ENCODE measurements at places on chromosomes 5 and 9.

DNA sequence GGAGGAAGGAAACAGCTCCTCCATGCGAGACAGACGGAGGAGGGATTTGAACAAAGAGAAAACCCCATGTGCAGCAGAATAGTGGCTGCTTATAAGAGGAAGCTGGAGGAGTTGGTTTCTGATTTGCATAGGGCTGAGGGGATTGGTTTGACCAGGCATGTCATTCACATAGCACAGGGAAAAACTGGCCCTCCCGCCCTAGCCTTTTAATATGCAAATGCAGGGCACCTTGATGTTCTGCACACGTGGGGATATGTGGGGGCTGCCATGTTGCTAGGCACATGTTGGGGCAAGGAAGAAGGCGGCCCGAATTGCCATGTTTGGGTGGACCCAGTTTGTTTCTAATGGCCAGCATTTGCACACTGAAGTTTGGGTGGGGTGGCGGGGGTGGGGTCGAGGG lies 42.2 kb downstream of the OSMR start:
- no peak for DNase-seq

DNA sequence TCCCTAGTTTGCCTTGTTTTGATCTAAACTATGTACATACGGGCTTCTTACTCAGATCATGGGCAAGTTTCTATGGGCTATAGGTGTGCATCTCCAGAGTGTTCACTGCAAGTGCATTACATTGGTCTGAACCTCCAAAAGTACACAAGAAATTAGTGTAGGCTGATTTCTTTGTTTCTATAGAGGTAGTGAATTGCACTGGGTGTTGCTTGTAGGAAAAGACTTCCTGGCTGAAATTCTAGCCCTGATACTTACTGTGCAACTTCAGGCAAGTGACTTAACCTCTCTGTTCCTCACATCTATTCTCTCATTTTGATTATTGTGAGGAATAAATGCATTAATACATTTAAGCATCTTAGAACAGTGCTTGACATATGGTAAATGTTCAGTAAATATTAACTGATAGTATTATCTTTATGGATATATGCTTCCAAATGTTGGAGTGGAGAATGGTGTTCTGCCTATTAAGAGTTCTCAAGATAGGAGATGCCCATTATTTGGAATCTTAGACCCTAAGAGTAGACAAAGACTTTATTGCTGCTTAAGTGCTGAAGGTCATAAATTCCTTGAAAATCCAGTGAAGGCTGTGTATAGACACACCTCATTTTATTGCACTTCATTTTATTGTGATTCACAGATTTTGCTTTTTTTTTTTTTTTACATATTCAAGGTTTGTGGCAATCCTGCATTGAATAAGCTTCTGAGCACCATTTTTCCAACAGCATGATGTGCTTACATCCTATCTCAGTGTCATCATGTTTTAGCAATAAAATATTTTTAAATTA lies 38.4 kb upstream of the TLR4 start:
- no peak for DNase-seq

DNA sequence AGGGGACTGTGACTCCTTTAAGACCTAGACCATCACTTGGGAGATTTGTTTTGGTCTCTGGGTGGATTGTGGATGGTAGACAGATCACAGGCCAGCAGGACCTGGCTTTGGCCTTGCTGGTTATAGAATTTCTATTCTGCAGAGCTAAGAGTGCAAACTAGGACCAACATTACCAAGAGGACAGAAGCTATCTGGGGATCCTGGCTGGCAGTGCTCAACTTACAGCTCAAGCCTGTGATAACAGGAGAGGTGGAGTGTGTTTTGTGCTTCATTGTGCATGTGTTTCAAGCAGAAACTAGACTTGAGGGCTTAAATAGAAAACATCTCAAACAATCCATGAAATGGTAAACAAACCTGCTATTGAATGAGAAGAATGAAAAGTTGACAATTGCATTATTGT lies 106.7 kb downstream of the ZNF462 start:
- DNase-seq = no peak

- no peak for DNase-seq
Measured at GRCh38 chr5:65108786-65109743, 340.3 kb downstream of the CWC27 start.

- no peak for DNase-seq
Measured at GRCh38 chr9:129440435-129441186, 180.3 kb downstream of the C9orf50 start.

- no peak for DNase-seq
Measured at GRCh38 chr5:96001262-96001661, 39.6 kb upstream of the ELL2 start.

DNA sequence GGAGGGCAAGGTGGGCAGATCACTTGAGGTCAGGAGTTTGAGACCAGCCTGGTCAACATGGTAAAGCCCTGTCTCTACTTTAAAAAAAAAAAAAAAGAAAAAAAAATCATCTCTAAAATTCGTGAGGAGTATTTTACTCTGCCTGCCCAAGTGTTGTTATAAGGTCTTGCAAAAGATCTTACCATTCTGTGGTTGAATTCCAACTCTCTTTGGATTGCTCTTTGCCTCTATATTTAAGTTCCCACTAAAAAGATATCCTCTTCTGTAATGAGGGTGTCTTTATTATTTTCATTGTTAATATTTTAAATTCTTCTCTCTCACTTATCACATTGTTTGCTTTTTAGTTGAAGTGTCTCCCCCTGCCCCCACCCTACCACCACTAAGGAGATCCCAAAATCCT lies 33.4 kb downstream of the CREBRF start:
- DNase-seq = no peak

GRCh38 chr9:26682796-26683496 lies 209.7 kb downstream of the CAAP1 start:
- peak; percentile 46 for DNase-seq

- no peak for DNase-seq
Measured at GRCh38 chr9:129064499-129064908, 16.4 kb upstream of the DOLPP1 start.

- DNase-seq = no peak
Measured at GRCh38 chr9:99357575-99357974, 135.5 kb downstream of the SEC61B start.

DNA sequence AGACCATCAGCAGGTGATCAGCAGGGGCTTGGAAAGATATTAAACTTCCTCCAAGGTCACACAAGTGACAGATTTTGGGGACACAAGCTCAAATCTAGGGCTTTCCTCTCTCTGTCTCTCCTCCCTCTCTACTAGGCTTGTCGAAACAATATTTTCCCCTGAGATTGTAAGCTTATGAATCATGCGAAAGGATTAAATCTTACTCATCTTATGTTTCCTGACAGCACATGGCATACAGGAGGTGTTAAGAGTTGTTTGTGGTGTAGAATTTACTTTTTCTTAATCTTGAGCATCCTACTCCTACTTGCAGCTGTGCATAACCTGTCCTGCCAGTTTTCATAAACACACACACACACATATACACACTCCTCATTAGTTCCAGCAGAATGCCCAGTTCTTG lies 186.3 kb downstream of the MARCHF11 start:
- DNase-seq = no peak

DNA sequence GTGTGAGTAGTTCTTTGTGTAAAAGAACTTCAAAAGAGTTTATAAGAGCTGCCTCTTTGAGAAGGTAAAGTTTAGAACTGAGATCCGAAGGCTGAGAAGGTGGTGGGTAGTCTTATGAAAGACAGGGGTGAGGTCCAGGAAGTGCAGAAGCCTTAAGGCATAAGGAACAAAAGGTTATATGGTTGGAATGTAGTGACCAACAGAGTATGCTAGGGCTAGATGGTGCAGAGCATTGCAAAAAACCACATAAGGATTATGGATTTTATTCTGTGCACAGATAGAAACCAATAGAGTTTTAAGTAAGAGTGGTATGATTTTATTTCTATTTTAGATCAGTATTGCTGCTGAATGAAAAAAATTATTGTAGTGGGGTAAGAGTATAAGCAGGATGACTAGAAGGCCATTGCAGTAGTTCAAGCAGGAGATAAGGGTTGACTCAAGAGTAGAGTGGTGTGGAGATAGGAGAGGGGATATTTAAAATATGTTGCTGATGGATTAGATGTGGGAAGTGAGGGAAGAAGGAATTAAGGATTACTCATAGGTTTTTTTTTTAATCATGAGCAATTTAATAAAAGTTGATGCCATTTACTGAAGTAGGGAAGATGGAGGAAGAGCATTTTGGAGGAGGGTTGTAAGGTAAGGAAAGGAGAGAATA lies 3.7 kb downstream of the RECK start:
- no peak for DNase-seq

- no peak for DNase-seq
Measured at GRCh38 chr9:133677126-133678010, 41.2 kb downstream of the DBH start.

DNA sequence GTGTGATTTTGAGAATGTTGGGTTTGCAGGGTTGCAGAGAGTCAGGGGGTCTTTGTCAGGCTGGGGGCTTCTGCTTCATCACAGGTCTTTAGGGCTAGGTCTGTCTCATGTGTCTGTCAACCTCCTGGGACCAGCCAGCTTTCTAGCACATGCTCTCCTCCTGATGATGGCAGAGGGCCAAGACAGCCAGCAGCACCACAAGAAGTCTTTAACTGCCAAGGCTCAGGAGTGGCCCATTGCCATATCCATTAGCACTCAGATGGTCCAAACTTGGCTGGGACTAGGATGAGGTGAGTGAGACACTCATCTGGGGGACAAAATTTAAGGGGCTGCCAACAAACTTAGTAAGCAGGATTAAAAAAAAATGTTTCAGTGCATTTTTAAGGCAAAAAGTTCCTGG lies 384.2 kb upstream of the CDH10 start:
- no peak for DNase-seq

DNA sequence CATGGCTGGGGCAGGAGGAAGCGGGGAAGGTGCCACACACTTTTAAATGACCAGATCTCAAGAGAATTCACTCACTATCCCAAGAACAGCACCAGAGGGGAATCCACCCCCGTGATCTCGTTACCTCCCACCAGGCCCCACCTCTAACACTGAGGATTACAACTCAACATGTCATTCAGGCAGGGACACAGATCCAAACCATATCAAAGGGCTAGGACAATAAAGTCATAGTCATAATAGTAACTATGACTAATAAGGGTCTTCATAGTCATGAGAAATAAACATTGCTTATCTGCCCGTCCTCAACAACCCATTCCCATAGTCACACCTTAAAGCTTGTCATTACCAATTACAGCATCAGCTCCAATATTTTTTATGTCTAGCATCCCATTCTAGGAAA lies 65.3 kb upstream of the SMC2 start:
- no peak for DNase-seq

GRCh38 chr5:126975796-126976195 lies 54.6 kb downstream of the MARCHF3 start:
- no peak for DNase-seq

- DNase-seq = no peak
Measured at GRCh38 chr5:132456296-132456986, 34.1 kb downstream of the IRF1 start.

GRCh38 chr9:89312222-89312571 lies 1.2 kb downstream of the CKS2 start:
- DNase-seq = no peak

GRCh38 chr5:32283539-32284377 lies 29.0 kb downstream of the MTMR12 start:
- DNase-seq = no peak

- no peak for DNase-seq
Measured at GRCh38 chr5:1005249-1005851, 3.3 kb upstream of the NKD2 start.

DNA sequence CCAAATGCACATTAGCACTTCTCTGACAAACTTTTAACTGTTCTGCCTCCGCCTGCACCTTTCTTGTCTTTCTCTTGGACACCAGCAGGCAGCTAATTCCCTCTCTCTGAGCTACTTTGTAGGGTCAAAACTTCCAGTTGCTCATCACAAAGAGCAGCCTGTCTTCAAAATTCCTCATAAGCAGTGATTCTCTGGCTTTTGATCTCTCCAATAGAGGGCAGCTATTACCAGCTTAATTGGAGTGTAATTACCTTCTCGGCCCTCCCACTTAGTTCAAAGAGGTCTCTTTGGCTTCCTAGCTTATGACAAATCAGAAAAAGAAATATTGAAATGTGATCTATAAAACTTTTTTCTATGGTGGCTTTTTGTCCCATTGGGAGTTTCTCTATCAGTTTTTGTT lies 43.6 kb upstream of the RAD23B start:
- no peak for DNase-seq

GRCh38 chr9:5510989-5511388 lies 658 bp downstream of the PDCD1LG2 start:
- no peak for DNase-seq

DNA sequence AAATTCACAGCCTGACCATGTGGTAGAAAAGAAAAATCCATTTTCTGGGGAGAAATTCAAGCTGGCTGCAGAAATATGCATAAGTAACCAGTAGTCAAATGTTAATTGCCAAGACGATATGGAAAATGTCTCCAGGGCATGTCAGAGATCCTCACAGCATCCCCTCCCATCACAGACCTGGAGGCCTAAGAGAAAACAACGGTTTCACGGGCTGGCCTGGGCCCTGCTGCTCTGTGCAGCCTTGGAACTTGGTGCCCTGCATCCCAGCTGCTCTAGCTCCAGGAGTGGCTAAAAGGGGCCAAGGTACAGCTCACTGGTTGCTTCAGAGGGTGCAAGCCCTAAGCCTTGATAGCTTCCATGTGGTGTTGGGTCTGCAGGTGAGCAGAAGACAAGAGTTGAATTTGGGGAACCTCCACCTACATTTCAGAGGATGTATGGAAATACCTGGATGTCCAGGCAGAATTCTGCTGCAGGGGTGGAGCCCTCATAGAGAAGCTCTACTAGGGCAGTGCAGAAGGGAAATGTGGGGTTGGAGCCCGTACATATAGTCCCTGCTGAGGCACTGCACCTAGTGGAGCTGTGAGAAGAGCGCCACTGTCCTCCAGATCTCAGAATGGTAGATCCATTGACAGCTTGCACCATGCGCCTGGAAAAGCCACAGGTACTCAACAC lies 49.7 kb downstream of the PTBP3 start:
- DNase-seq = no peak

GRCh38 chr9:77819657-77820056 lies 171.5 kb upstream of the GNA14 start:
- DNase-seq = no peak

DNA sequence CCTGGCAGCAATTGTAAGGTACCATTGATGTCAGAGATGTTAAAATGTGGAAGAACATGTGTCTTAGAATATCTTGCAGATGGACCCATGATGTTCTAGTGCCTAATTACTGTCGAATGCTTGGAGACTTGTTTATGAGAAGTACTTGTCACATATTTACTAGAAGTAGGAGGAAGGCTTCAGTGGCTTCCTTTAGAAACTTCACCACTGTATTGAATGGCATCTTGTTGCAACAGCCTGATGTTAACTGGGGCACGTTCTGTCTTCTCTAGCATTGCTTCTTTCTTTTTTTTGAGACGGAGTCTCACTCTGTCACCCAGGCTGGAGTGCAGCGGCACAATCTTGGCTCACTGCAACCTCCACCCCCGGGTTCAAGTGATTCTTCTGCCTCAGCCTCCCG lies 16.5 kb downstream of the UGCG start:
- no peak for DNase-seq

DNA sequence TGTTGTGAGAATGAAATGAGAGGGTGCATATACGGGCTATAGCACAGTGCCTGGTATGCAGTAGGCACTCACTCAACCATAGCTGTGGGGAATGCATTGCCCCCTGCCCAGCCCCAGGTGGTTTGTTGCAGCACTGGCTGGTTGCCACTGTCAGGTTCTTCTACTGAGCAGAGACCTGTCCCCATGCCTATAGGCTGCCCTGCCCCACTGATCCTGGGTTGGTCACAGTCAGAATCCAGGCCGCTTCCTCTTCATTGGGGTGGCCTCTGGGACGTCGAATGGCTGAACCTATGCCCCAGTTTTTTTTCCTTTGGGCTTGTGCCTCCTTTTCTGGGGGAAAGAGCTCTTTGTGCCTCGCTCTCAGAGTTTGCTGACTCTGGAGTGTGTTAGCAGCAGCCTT lies 74.6 kb downstream of the RGS3 start:
- DNase-seq = no peak

All from spinal cord (tissue), 10 donors.